ENCODE measurements at places on chromosomes 2 and 18.

DNA sequence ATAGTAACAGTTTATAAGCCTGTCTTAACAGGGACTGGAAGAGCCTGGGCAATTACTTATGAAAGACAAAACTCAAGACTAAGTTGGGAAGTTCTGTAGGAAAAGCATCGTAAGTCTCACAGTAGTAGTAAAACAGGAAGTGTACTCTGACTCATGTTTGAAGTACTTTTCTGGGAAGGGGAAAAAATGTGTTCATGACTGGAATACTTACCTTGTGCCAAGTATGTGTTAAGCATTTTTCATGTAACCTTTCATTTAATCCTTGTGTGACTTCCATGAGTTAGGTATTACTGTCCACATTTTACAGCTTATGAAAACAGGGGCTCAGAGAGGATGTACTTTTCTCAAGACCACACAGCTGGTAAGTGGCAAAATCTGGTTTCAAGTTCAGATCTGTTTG is 13.7 kb upstream of the SKOR2 start:
- DNase-seq = no peak

GRCh38 chr2:2843969-2844548 is 513.0 kb upstream of the MYT1L start:
- no peak for DNase-seq

- no peak for DNase-seq
Measured at GRCh38 chr2:8217468-8218030, 464.3 kb upstream of the ID2 start.

DNA sequence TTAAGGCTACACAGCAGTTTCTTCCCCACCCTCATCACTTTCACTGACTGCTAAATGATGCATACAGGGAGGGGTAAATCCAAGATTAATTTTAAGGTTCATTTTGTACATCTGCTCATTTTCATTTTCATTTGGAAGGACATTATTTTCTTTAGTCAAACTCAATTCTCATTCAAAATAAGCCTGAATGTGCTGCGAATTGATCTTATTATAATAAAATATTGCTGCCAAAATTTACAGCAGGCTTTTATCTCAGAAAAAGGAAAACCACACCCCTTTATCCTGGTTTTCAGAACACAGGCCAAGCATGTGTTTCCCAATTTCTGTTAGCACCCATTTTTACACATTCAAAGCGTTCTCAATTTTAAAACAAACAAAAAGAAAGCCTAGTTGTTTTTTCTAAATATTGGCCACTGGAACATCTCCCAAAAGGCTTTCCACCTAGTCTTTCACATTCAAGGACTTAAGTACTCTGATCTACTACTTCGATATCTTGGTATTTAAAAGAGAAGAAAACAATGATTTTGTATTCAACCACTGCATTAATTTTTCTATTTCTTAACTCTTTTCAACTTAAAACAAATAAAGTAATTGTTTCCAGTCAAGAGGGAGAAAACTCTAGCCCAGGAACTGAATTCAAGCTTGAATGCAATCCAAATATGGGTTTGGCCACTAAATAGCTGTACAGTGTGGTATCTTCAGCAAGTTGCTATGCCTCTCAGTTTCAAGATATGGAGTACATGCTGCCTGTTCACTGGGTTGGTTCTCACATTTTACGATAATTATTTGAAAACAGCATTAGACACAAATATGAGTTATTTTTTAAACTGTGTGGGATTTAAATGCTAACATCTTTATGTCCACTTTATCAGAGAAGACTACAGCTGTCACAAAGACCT is 52.5 kb downstream of the CDH2 start:
- DNase-seq = no peak

- DNase-seq = no peak
Measured at GRCh38 chr2:11260979-11261378, 83.5 kb downstream of the ROCK2 start.

- DNase-seq = no peak
Measured at GRCh38 chr18:74388227-74388626, 68.9 kb downstream of the DIPK1C start.
